Smooth muscle cell of bladder (primary cell): ENCODE measurements at places on chromosomes 7 and 10. TPM values are rescaled to one million over a fixed set of nuclear protein-coding genes. Genes with fewer than 3 reads are reported as not detected.

PTF1A gene
- total RNA-seq = not detected in 2 replicates

CALCR gene
- total RNA-seq = not detected in 2 replicates

FFAR4 gene
- not detected in 2 replicates for total RNA-seq

SPDYE8 gene
- not detected in 2 replicates for total RNA-seq

TRPV6 gene
- not detected in 2 replicates for total RNA-seq

DNAH11 gene
- total RNA-seq = 0.28 and 0.46 TPM in 2 replicates

UPK3BL2 gene
- 1.3 and 1.7 TPM in 2 replicates for total RNA-seq
